ENCODE measurements at places on chromosomes 4 and X. TPM values are rescaled to one million over a fixed set of nuclear protein-coding genes. Genes with fewer than 3 reads are reported as not detected.

GRCh38 chr4:10413177-10413576 is 44.0 kb downstream of the ZNF518B start:
- H3K27me3 ChIP-seq: no peaks in the 10 kb centered on the region
- DNase-seq: no peak
- H3K27ac ChIP-seq: no peak overlapping the region

The CHST7 gene
- total RNA-seq: 3.5 TPM

DNA sequence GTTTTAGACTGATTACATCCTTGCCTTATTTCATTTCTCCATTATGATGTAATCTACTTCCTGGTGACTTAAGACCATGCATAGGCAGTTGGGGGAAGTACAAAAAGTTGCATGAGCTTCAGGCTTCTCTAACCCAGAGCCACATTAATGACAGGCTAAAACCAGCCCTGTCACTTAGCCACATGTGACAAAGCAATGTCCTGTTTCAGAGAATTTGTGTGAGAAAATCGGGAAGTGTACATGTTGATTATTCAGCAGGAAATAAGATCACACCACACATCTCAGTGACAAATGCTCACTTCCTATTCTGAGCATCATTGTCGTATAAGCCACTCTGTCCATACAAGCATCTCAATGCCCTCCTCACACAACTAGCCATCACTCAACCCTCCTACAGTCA is 98.5 kb upstream of the MAGEB16 start:
- H3K36me3 ChIP-seq: no peaks in the 10 kb centered on the region
- no peak overlapping the region for H3K4me3 ChIP-seq
- H3K27ac ChIP-seq: no peak overlapping the region
- no peaks in the 10 kb centered on the region for H3K4me1 ChIP-seq

GRCh38 chrX:139692908-139693307 is 15.1 kb downstream of the MCF2 start:
- no peak overlapping the region for H3K27ac ChIP-seq
- no peaks in the 10 kb centered on the region for H3K36me3 ChIP-seq

The GPRASP2 gene
- total RNA-seq: 0.60 TPM

The TMEM150C gene
- total RNA-seq: 0.07 TPM

DNA sequence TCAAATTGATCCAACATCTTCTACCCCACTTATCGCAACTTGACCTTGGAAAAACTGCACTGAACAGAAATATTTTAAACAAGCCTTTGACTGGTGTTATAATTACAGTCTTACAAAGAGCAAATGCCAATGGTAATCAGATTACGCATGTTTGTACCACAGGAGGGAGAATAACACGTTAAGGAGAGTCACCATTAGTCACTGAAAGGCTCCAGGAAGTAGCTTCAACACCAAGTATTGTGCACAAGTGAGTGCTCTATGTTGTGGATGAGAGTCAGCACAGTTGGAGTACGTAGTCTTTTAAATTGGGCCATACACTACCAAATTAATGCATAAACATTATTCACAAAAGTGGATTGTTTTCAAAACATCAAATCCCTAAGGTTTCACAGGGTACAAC is 1081.5 kb upstream of the TENM3 start:
- no peak overlapping the region for H3K27ac ChIP-seq
- no peaks in the 10 kb centered on the region for H3K36me3 ChIP-seq
- H3K4me1 ChIP-seq: no peaks in the 10 kb centered on the region
- no peaks in the 10 kb centered on the region for H3K27me3 ChIP-seq
- DNase-seq: no peak

DNA sequence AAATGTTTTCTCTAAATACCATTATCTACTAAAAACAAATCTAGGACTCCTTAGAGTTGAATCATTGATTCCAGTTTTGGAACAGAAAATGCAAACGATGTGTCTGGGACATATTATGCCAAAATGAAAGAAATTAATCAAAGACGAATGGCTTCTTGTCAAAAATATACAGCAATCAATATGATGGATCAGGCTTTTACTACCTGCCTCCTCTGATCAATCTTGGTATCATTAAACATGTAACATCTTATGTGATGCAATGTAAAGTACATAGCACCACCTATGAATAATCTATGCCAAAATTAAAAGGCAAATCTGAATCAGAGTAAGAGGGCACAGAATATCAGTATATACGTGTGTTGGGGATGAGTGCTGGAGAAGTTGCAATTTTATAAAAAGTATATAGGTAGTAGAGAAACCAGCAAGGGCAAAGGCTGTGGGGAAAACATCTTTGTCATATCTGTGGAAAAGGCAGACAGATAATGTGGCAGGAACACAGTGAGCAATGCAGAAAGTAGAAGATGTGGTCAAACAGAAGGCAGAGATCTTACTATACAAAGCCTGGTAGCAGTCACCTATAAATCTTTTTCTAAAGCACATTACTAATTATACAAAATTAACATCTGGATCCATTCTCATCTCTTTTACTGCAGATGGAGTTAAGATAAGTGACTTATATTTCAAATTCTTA is 152.7 kb downstream of the ANTXR2 start:
- H3K36me3 ChIP-seq: no peaks in the 10 kb centered on the region
- no peak for DNase-seq
- H3K4me1 ChIP-seq: peaks cover 8% of the 10 kb centered on the region
- no peak overlapping the region for H3K27ac ChIP-seq

All from activated T-cell treated with anti-CD3 and anti-CD28 coated beads, Interleukin-2, amount 50 U/mL, for 72 hours (primary cell).